NCI-H1436 (cell line): ENCODE measurements at places on chromosomes 5 and 9.

- DNase-seq, result no peak
Measured at GRCh38 chr5:88818296-88818695, 64.7 kb downstream of the MEF2C start.

GRCh38 chr9:130267930-130268329 is 2.4 kb downstream of the HMCN2 start:
- DNase-seq, result no peak

GRCh38 chr5:14501353-14502293 is 80.0 kb upstream of the OTULINL start:
- no peak for DNase-seq

GRCh38 chr5:14706615-14707021 is 42.1 kb downstream of the OTULIN start:
- no peak for DNase-seq

- DNase-seq, result no peak
Measured at GRCh38 chr5:119465640-119466039, 13.3 kb downstream of the HSD17B4 start.

DNA sequence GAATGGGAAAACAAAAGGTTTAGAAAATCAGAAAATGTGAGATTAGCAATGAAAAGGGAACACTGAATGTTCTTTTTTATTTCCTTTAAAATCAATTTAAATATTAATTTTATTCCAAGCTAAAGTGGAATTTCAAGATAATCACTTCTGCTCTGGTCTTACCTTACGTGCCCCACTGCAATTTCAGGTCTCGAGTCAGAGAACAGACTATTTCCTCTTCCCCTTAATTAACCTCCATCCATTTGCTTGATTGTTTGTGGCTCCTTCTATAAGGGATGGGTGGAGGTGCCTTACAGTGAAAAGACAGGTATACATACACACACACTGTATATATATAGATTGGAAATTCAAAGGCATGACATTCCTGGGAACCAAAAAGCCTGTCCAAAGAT is 137.1 kb downstream of the SUSD1 start:
- no peak for DNase-seq

GRCh38 chr5:15902066-15902465 is 277.5 kb downstream of the MARCHF11 start:
- no peak for DNase-seq

DNA sequence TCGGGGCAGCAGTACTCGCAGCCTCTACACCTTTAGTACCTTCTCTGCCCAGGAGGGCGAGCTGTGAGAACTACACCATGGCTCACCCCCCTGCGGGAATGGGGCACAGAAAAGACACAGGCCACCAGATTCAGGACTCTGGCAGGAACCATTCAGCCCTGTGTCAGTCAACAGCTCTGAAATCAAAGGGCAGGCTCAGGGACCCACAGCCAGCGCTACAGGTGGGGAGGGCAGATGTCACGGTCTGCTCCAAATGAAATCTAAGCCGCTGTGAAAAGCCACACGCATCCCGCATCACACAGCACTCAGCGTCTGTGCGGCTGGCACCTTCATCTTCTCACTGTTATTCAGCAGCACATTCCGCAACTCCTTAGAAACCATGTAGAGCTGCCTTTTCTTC is 27.9 kb downstream of the NSUN2 start:
- no peak for DNase-seq

- DNase-seq, result peak; percentile 13
Measured at GRCh38 chr5:10424124-10424731, 17.5 kb upstream of the ROPN1L start.

- DNase-seq, result peak; percentile 91
Measured at GRCh38 chr9:124940894-124941678, at the start of gene GOLGA1. Gene GOLGA1 (minus strand): TSS chr9:124941083. CDS start chr9:124938711, 2,372 bp downstream.

GRCh38 chr5:135313405-135313804 is 85.6 kb downstream of the MACROH2A1 start:
- no peak for DNase-seq

DNA sequence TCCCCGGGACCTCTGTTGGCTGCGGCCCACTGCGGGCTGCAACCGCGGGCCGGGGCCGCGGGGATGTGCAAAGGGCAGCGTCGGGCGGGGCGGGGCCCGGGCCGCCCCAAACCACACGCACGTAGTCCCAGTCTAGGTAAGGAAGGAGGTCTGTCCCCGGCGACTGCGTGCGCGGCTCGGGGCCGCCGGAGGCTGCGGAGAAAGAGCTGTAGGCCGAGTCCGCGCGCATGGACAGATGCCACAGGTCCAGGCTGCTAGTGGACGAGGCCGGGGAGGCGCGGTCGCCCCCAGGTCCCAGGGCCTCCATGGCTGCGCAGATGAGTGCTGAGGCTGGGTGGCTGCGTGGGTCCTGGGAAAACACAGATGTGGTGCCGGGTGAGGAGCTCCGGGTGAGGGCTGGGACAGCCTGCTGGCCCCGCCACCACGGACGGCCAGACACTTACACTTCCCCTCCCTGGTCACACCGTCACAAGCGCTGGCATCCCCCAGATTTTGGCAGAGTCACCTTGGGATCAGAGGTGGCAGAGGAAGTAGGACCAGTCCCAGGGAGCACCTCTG is 4.5 kb downstream of the SHROOM1 start:
- DNase-seq, result no peak

- DNase-seq, result no peak
Measured at GRCh38 chr5:39624268-39624886, 199.6 kb upstream of the DAB2 start.

GRCh38 chr5:152116934-152117333 is 192.3 kb upstream of the GLRA1 start:
- no peak for DNase-seq

GRCh38 chr5:65825408-65826328 is 100.7 kb upstream of the ERBIN start:
- DNase-seq, result no peak

DNA sequence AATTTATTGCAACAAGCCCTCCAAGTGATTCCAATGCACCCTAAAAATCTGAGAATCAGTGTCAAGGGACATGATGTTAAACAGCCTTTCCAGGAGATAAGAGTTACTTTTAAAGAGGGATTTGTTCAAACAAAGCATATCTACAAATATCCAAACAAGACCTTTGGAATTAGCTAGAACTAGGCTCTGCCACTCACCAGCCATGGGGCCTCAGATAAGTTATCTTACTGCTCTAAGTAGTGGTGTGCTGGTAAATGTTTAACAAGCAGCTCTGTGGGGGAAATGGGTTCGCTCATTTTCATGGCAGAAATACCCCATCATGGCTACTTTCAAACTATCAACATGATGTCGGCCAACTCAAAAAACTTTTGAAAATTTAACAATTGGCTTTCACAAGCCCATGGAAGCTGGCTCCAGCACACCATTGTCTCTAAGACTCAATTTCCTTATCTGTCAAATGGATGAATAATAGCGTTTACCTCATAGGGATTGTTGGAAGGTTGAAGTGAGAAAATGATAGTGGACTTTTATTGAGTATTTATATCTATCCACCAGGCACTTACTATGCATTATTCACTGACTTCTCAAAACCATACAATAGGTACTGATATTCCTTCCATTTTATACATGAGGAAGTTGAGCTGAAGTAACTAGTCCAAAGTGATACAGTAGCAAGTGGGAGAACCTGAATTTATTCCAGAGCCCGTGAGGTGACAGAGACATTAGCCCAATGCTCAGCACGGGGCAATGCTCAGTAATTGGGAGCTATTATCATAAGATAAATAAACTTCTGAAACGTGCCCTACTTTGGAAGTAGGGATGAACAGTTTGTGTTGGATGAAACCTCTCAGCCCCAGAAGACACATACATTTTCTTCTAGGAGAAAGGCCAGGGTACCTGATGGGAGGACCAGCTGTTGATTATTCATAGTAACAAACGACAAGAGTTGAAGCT is 43.2 kb downstream of the SH3RF2 start:
- DNase-seq, result no peak

DNA sequence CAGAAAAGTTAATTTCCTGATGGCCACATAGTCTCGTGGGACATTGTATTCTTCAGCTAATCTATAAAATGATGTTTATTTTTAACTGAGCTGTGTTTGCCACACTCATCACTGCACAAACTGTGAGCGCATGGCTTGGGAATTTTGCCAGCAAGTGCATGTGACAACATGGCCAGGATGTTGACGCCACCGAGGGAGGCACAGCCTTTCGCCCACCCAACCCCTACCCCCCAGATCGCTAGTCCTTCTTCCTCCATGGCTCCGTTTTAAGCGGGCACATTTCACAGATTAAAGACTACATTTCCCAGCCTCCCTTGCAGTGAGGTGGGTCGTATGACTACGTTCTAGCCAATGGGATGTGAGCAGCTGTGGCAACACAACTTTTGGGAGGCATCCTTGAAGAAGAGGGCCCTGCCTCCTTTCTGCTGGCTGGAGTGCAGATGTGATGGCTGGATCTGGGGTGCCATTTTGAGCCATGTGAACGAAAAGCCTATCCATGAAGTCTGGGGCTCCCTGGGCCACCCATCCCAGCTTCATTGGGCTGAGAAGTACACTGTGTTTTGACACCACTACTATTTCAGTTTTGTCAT is 7.9 kb downstream of the NRARP start:
- DNase-seq, result no peak

- DNase-seq, result no peak
Measured at GRCh38 chr5:165775111-165775510, 2269.7 kb downstream of the MAT2B start.

GRCh38 chr5:169732841-169733240 is 95.8 kb downstream of the DOCK2 start:
- DNase-seq, result no peak

- DNase-seq, result no peak
Measured at GRCh38 chr9:97752274-97752673, 55.1 kb upstream of the XPA start.

DNA sequence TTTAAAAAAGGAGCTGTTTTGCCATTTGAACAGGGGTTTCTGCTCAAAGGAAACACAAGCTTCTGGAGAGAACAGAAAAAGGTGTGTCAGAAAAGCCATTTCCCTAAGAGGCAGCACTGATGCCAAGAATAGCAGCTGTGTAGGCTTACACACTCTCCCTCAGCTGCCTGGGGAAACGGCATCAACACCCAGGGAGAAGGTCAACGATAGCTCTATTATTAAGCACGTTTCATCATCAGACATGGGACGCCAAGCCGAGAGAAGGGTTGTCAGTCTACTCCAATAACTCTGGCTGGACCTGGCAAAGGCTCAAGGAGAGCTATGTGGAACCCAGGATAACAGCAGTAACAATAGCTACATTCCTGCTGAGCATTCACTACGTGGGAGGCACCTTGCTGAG is 314.2 kb downstream of the CDK5RAP2 start:
- DNase-seq, result peak; percentile 15

DNA sequence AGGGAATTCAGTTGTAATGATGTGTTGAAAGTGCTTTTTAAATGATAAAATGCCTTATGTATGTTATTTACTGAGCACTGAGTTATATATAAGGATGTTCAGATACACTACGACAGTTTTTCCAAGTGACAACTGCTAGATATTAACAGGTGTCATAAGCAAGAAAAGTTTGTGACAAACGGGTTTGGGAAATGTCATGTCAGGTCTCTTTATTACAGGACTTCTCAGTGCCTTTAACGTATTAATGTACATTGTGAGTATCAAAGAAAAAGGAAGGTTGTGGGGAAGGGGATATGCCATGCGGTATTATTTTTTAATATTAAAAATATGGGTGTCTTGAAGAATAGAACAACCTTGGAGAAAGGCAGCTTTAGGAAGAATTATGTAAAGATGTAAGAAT is 56.4 kb downstream of the RAI14 start:
- no peak for DNase-seq

- no peak for DNase-seq
Measured at GRCh38 chr5:175168882-175169507, 275.0 kb downstream of the DRD1 start.

DNA sequence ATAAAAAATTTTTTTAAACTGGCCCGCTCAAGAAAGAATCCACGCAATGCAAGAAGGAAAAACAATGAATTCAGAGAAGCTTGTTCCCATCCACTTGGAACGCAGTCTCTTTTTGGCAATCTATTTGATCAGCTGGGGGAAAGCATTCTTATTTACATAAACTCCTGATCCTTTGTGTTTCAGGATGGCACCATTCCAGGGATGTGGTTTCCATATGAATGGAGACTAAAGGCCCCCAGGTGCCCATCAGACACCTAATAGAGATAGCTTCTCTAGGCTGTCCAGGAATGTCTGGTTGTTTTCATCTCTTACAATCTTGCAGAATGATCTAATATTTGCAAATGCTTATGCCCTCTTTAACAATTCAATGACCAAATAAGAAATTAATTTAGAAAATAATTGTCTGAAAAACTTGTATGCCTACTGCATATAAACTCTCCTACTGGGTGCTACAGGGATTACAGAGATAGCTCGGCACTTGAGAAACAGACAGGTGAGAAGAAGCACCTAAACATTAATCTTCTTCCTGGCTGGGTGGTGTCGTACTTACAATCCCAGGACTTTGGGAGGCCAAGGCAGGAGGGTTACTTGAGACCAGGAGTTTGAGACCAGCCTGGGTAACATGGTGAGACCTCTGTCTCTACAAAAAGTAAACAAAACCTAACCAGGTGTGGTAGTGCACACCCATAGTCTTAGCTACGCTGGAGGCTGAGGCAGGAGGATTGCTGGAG is 3.0 kb upstream of the RASGRF2 start:
- no peak for DNase-seq

GRCh38 chr5:42020788-42021530 is 95.9 kb downstream of the FBXO4 start:
- DNase-seq, result no peak
